Occipital lobe (tissue), 3 donors: ENCODE measurements at places on chromosomes 13 and 19.

DNA sequence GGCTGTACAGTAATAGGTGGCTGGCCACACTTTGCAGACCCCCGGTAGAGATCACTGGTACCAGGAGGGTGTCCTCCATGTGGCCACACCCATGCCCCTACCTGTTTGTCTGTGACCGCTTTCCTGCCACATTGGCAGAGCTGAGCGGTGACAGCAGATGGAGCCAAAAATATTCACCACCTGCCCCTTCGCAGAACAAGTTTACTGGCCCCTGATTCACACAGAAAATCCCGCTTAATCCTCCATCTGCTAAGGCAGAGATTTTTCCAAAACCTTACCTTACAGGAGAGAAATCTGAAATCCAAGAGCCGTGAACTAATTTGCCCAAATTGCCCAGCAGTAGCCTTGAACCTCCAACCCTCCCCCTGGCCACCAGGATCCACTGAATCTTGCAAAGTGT lies 52.1 kb downstream of the MYO9B start:
- DNase-seq: no peak

GRCh38 chr13:104270731-104271130 lies 1204.5 kb upstream of the SLC10A2 start:
- no peak for DNase-seq

DNA sequence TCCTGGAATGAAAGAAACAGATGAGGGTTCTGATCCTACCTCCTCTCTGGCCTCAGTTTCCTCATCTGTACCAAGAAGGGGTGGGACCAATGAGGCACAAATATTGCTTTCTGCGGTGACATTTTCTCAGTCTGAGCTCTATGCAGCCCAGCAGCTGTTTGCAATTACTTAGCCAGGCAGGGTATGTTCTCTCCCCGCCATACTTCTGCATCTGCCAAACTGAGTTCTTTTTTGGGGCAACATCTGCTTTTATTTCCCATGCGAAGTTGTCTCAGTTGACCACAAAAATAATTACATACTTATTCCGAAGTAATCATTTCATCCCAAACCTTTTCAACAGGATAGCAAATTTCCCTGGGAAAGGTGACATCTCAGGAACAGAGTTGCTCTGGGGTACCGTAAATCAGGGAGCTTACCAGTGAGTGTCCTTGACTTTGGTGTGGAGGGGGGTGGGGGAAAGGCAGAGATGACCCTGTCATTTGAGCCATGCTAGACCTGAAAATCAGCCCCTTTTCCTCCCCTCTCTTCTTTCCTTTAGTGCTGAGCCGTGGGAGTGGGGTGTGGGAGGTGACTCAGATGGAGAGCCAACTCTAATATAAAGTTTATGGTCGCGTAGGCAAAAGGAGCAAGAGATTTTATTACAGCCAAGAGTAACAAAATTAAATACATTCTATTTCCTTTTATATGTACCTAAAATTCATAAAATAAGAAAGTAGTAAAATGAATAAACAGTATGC lies 165.7 kb upstream of the KL start:
- DNase-seq: no peak

DNA sequence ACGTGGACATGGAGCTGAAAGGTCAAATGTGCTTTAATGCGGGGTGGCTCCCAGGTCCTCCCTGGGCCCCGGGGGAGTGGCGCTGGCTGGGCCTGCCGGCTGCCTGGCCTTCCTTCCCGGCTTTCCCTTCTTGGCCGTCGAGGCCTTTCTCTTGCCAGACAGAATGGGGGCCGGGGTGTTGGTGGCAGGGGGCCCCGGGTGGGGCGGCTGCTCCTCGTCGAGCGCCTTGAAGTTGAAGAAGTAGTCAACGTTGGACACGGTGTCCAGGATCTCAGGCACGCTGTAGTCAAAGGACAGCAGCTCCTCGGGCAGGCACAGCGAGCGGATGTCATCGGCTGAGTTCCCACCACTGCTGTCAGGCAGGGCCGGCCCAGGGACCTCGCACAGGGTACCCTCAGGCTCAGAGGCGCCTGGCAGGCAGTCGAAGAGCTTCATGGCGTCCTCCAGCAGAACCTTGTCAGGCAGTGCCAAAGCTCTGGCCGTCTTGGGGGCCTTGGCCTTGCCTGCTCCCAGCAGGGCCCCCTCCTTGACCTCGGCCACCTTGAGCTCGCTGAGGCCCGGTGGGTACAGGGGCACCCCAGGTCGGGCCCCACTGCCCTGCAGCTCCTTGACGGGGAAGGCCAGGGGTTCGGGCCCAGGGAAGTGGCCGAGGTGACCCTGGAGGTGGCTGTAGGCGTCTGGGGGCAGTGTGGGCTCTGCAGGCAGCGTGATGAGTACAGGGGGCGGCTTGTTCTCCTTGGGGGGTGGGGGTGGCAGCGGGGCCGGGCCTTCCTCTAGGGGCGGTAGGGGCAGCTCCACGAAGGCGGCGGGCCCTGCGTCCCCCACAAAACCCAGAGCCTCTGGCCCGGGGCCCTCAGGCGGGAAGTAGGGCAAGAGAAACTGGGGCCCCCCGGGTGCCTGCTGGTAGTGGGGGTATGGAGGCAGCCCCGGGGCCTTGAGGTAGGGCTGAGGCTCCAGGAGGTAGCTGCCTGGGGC lies 1.3 kb downstream of the PRR22 start:
- DNase-seq: no peak

- no peak for DNase-seq
Observed at GRCh38 chr13:110134801-110135200, 172.2 kb downstream of the COL4A1 start.

- no peak for DNase-seq
Observed at GRCh38 chr13:96673825-96674224, 320.5 kb downstream of the OXGR1 start.

DNA sequence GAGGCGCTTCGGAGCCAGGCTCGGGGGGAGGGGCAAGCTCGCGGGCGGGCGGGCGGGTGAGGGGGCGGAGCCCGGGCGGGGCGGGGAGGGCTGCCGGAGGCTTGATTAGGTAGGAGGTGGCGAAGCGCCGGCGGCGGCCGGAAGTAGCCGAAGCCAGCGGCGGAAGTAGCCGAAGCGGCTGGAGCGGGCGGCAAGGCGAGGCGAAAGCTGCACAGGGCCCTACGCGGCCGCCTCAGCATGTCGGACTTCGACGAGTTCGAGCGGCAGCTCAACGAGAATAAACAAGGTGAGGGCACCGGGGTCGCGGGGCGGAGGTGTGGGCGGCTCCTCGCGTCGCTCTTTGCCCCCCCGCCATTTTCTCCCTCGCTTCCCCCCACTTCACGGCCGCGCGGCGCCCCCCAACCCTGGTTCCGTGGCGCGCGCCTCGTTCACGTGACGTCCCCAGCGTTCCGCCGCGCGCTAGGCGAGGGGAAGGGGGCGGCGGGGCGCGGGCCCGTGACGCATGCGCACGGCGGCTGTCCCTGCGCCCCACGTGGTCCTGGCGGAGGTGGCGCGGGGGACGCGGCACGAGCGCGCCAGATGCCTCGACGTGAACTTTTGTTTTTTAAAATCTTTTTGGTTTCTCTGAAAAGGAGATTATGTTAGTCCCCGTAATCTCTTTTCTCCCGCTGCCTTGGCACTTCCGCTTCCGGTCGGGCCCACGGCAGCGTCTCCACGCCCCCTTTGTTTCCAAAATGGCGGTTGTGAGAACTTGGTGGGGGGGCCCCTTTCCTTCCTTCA lies at the start of gene U2AF2:
U2AF2 (plus strand) TSS at position 168 of the 780 bp plus-strand sequence; CDS start at position 238, 70 bp downstream.
- DNase-seq: peak; percentile 91

DNA sequence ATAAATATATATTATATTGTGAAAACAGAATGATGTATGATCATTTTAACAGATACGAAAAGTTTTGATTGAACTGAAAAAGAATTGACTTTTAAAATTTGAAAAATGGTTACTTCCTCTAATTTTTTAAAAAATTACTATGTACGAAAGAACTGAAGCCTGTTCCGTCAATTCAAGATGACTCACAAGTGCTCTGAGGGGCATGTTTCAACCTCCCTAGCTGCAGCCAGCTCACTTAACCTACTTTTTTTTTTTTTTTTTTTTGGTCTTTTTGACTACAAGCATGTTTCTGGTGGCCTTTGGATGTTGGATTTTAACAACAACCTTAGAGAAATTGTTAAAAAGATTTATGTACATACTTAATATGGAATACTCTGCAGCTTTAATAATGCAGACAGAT lies 1139.3 kb downstream of the DIAPH3 start:
- no peak for DNase-seq

DNA sequence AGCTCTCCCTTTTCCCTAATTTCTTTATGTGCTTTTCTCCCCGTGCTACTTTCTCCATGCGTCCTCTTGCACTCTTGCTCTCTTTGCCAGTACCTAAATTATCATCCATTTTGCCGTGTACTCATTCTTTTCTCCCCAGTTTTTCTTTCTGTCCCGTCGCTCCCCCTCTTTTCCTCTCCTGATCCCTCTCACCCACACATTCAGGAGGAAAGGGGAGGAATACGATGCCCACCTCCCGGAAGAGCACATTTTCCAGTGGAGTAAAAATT lies 821 bp downstream of the ZNF616 start:
- no peak for DNase-seq

- DNase-seq: no peak
Observed at GRCh38 chr19:7962644-7963268, 19.3 kb upstream of the TIMM44 start.

GRCh38 chr19:16272945-16273344 lies 51.7 kb upstream of the KLF2 start:
- DNase-seq: no peak

DNA sequence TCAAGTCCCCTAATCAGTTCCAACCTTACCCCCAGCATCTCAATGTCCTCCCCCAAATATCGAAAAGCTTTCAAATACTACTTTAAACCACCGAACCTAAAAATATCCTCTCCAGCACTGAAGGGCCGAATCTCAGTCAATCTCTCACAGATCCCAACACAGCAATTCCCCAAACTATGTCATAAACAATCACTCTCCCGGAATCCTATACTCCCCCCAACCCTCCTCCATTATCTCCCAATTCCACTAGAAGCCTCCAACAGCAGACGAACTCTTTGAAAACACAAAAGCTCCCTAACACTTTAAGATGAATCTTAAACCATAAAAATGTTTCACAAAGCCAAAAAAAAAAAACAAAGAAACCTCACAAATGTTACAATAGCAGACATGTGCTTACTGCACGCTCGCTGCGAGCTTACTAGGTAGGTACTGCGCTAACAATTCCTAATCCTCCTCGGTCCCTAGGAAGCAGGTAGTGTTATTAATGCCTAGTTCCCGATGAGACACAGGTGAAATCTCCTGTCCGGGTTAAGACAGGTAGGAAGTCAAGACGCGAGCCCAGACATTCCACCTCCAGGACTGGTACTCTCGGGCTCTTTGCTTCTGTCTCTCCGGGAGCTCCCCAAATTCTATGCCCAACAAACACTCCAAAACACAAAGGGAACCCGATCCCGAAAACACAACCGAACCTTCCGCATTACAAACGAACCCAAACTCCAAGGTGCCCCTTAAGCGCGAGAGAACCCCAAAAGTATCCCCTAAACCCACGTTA lies 14.2 kb downstream of the FBXO46 start:
- no peak for DNase-seq

DNA sequence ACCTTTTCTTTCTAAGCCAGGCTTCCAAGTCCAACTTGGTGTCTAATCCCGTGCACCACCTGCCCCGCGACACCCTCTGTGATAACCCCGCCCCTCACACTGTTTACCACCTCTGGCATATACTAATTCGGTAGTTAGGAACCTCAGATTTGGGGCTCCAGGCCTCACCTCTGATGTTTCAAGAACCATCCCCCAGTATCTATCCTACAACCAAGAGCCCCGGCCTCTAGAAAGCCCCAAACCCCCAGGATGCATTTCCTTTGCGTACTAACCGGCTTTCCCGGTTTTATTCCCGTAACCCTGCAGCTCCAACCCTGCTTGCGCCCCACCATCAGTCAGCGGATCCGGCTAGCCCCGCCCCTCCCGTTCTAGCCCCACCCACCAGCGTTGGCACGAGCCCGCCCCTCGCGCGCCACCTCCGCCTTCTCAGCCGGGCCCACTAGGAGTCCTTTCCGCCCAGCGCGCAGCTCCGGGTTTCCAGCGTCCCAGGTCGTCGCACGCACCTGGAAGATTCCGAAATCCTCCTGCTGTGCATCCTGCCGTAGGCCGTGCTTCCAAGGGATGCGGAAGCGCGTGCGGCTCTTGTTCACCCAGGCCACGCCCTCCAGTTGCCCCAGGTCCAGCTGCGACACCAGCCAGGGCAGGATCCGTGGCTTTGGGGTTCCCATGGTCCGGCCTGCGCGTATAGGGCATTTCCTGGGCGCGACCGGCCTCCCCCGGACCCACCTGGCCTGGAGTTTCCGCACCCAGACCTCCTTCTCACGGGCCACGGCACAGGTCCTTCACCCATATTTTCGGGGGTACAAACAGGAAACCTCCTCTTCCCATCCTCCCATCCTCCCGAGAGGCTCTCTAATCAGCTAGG lies 1.3 kb downstream of the IRF3 start:
- DNase-seq: peak; percentile 87

DNA sequence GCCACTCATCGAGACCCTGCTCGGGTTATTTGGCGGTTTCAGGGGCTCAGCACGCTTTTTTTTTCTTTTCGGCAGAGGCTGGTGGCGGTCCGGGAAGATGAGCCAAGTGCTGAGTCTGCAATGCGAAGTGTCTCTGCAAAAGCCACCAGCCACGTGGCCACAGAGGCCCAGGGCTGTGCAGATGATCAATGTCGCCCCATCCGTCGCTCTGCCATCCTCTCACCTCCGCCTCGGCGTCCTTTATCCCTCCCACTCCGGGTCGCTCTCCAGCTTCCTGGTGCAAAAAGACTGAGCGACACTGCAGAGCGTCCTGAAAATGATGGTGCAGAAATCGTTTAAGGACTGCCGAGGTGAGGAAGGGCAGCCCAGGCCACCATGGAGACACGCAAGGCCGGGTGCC lies 55.0 kb downstream of the TINCR start:
- no peak for DNase-seq

- DNase-seq: no peak
Observed at GRCh38 chr13:98976338-98976737, 1.5 kb downstream of the DOCK9 start.

DNA sequence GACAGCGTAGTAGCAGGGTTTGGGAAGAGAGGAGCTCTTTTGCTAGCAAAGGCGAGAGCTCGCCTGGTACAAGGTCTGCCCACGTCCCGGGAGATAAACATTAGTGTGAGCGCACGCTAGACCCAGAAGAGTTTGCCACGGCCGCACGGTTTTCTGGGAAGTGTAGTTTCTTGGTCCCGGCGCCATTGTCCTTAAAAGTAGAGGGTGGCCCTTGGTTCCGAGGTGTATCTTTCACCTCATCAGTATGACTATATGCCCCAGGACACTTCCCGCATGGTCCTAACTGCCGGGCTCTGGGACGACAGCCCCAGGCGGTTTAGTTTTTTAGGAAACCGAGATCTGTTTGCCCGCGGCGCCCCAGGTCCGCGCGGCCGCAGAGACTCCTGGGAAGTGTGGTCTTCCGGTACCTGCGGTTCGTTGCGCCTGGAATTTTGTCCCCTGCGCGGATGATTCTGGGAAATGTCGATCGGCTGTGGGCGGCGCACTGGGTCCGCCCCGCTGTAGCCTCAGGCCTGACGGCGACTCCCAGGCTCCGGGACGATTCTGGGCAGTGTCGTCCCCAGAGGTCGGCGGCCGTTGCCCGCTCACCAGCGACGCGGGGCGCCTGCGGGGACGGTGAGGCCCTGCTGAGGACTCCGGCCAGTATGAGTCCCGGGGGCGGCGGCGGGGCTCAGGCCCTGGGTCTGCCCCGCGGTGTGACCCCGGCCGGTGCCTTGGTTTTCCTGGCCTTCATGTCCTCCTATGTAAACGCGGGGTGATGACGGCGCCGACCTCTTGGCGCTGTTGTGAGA lies at the start of gene ZNF181:
ZNF181 (plus strand) TSS at position 498 of the 791 bp plus-strand sequence. CDS start 795 bp downstream, outside the sequence.
- DNase-seq: peak; percentile 89
